ENCODE measurements at places on chromosomes 12 and 14.
A peak's percentile ranks its signal among the peaks of the same experiment; 100 is the strongest.

GRCh38 chr12:131098178-131098981 is 144.7 kb downstream of the ADGRD1 start:
- no peak for DNase-seq

GRCh38 chr14:74892745-74893144 is 11.0 kb downstream of the DLST start:
- DNase-seq = no peak

DNA sequence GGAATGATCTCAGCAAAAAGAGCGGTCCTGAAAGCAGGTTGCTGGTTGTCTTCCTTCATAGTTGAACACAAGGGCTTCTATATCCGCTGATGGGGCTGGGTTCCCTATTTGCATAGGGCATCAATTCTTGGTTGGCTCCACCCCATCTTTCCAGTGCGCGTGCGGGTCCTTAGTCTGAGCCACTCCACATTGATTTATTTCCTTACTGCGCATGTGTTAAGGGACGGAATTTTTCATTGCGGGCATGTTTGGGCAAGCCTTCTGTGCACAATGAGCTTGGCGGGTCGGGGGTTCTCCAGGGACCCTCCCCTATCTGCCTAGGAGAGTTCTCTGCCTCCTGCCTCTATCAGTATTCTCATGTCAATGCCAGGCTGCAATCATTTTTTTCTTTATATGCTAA is 21.2 kb upstream of the DLGAP5 start:
- DNase-seq = peak; percentile 42

DNA sequence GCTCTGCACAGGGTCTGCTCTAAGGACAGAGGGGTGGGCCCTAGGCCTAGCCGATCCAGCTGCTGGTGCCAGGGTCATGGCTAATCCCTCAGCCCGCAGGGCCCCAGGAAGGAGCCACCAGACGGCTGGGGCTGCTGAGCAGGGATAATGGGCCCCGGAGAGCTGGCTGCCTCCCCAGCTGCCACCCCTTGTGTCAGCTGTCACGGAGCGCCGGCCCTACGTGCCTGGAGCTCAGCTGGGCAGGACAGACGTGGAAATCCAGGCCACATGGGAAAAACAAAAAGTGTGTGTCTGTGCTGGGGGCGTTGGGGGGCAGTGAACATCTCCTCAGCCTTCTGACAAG is 36.2 kb downstream of the CHGA start:
- DNase-seq = peak; percentile 96

- peak; percentile 38 for DNase-seq
These were observed 605 bp downstream of the ANKRD52 start for GRCh38 chr12:56257491-56258067.

DNA sequence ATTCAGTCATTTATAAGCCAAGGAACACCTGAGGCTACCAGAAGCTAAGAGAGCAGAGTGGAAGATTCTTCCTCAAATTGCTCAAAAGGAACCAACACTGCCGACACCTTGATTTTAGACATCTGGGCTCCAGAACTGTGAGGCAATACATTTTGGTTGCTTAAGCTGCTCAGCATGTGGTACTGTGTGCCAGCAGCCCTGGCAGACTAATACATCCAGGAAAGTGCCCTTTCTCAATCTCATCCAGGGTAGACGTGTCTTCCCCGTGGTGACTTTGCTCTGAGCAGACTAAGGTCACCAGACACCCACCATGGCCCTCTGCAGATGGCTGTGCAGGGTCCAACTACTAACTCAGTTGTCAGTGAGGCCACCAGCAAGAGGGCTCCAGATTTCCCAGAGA is 122.8 kb downstream of the VRK1 start:
- no peak for DNase-seq

DNA sequence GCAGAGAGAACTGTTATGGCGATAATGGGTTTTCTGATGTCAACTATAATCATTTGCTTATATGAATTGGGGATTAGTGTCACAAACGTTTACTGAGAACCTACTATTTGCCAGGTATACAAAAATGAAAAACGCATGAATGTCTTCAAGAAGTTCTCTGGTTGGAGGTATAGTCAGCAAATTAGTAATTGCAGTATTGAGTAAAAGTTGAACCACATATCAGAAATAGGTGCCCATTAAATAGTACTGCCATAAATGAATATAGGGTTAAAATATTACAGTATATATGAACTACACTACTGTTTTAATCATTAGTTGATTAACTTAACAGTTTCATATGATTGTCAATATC is 60.0 kb downstream of the PTPRB start:
- DNase-seq = no peak

GRCh38 chr12:32896432-32897280 is at the start of gene PKP2:
Gene PKP2, minus strand, starts transcription at chr12:32896777. Its CDS starts 46 bp downstream, at chr12:32896731.
- DNase-seq = no peak

- no peak for DNase-seq
These were observed 104.3 kb downstream of the FIGNL2 start for GRCh38 chr12:51744235-51744634.

DNA sequence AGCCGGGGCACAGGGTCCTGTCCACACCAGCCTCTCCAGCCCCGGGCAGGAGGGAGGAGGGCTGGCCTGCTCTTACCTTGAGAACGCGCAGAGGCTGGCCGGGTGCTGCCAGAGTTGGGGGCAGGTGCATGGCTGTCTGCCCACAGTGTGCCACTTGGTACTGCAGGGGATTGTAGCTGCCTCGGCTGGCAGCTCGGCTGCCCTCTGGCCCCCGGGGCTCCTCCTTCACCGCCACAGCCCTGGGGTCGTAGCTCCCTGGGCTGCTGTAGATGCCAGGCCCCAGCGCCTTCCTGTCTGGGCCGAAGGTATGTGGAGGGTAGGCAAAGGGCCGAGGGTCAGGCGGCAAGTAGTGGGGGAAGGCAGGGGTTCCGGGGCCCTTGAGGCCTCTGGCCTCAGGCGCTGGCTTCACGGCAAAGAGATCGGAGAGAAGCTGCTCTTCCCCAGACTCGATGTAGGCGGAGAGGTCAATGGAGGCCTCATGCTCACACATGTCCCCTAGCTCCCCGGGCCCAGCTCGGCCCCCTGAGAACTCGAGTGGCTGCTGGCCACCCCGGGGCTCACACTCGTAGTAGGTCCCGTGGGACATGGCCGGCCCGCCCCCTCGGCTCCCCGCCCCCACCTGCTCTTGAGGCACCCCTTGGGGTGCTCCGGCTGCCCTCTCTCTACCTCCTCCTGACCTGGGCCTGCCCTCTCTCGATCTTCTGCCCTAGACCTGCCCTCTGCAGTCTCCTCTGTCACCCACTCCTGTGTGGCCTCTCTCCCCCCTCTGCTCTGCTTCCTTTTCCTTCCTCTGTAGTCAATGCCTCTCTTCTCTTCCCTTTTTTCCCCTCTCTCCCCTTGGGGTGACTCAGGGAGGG is at the start of gene CEBPE:
CEBPE (minus strand) TSS at position 750 of the 857 bp plus-strand sequence; CDS start at position 586, 164 bp downstream.
- no peak for DNase-seq

DNA sequence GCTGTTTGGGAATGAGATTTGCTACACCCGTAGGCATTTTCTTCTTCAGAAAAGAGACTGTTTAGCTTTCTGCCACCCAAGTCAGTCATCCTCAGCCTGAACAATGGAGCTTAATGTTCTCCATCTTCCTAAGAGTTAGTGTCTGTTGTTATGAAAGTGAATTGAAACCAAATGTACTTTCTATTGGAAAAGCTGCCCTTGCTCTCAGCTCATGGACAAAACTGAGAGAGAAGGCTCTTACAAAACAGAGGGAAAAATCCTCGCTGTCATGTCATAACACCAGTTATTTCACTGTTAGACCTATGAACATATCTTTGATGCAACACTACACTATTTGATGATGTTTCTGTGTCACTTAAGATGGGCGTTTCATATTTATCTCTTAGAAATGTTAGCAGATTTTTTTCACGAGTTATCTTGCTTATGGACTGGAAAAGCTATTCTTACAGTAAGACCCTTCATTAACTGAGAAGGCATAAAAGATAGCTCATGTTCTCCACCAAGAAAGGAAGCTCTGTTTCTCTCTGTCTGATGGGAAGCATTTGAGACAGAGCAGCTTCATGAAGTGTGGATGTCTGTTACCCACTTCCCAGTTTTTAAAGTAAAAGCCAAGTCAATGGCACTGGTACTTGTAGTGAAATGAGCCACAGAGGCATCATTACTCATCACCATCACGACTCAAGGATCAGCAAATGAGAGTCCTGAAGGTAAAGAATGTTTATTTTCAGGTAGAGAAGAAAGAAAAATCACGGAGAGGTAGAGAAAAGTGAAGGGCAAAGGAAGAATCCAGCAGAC is 483.9 kb downstream of the ZFP36L1 start:
- no peak for DNase-seq

DNA sequence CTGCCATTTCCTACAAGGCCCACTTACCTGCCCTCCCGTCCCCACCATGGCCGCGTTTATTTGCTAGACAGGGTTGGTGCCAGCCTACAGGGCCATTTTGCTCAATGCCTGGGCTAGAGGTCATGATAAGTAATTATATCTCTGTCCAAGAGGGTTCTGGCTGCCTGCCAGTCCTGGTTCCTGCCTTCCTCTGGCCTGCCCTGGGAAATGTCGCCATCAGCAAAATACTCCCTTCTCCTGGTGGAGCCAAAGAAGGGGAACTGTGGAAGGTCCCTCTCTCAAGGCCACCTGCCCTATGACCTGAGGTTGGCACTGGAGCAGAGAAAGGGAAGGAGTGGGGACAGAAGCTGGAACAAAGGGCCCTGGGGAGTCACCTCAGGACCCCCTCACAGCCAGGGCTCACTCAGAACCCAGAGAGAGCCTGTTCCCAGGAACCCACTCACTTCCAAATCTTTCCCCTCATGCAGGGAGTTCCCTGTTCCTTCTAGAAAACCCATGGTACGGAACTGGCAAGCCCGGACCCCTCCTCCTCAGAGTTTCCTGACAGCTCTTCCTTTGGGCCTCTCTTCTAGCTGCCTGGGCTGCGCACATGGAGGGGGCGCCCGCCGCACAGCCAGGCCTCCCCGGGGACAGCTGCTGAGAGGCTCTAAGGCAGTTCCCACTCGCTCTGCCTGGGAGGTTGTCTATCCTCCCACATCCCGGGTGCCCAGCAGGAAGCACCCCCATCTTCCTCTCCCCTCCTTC is 280.5 kb downstream of the DPF3 start:
- no peak for DNase-seq

DNA sequence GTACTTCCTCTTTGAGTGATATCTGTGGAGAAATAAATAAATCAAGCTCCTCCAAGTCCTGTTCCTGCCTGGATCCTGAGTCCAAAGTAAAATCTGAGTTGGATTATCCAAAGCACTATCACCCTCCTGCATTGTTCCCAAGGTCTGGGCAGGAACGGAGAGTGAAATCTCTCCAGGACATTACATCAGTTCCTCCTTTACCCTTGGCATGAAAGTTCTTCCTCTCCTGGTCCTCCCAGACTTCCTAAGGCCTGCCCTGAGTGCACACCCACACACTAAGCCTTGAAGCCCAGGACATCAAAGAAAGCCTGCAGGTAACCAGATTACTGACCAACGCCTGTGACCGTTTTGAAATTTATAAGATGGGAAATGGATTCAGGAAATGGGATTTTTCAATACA is 206.8 kb upstream of the BCL2L14 start:
- DNase-seq = no peak

DNA sequence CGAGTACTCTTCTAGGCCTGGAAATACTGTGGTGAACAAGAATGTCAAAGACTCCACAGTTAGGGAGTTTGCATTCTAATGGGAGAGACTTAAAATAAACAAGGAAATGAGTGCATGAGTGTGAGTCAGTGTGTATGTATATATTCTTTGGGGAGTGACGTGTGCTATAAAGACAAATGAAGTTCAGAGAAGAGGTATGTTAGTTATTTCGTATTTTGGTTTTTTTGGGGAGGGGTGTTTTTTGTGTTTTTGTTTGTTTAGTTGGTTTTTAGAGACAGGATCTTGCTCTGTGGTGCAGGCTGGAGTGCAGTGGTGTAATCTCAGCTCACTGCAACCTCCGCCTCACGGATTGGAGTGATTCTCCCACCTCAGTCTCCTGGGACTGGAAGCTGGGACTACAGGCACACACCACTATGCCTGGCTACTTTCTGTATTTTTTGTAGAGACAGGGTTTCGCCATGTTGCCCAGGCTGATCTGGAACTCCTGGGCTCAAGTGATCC is 74.3 kb downstream of the SRGAP1 start:
- no peak for DNase-seq

GRCh38 chr14:92861856-92862745 is 60.8 kb upstream of the CHGA start:
- DNase-seq = no peak

- no peak for DNase-seq
These were observed 64.8 kb upstream of the PLEKHA5 start for GRCh38 chr12:19064713-19065112.

- DNase-seq = peak; percentile 2
These were observed 203.7 kb downstream of the STXBP6 start for GRCh38 chr14:24846261-24846660.

- no peak for DNase-seq
These were observed 81.4 kb downstream of the NTN4 start for GRCh38 chr12:95709152-95709551.

- DNase-seq = no peak
These were observed 107.4 kb downstream of the GRIP1 start for GRCh38 chr12:66571361-66571915.

GRCh38 chr12:56119361-56119796 is 1.3 kb downstream of the ZC3H10 start:
- DNase-seq = peak; percentile 92

- DNase-seq = no peak
These were observed 92.3 kb upstream of the SLCO1C1 start for GRCh38 chr12:20602641-20603391.

GRCh38 chr14:63726499-63726898 is 1.4 kb downstream of the SGPP1 start:
- DNase-seq = no peak

GRCh38 chr12:123667771-123668170 is 3.1 kb upstream of the TCTN2 start:
- DNase-seq = no peak

DNA sequence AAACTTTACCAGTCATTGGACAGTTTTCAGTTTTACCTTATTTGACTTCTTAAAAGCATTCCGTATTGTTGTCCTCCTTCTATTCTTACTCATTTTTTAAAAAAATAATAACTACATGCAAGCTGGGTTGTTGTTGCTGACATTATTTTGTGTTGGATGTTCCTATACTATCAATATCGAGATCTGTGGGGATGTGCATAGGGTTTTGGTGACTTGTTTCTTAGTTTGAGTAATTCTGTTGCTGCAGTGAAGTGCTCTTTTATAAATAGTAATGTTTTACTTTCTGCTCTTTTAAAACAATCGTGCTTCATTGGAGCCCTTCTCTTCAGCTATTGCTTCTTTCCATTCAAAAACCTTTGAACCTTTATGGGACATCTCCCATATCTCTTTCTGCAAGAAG is 79.4 kb downstream of the METTL25 start:
- DNase-seq = no peak

GRCh38 chr14:102058146-102058545 is 28.7 kb downstream of the HSP90AA1 start:
- DNase-seq = no peak

DNA sequence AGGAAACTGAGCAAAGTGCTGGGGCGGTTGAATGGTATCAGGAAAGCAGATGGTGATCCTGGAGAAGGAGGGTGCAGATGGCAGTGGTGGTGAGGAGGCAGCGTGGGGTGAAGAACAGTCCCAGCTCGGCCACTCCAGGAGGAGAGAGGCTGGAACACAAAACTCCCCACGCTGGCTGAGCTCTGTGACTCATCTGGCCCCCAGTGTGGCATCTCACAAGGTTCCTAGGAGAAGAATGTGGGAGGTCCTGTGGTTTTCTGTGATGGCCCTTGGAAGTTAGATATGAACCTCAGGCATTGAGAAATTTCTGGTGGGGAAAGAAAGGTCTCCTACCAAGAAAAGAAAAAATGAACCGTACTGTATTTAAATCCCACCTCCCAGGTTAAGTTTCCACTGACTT is 8.0 kb upstream of the NRXN3 start:
- no peak for DNase-seq

- DNase-seq = no peak
These were observed 1.4 kb downstream of the PSMB5 start for GRCh38 chr14:23033251-23033727.

All from SJCRH30 (cell line).